Common myeloid progenitor, CD34-positive (primary cell): ENCODE measurements at places on chromosomes 16 and 17.

- no peak for DNase-seq
These were observed 17.2 kb downstream of the CHCT1 start for GRCh38 chr17:60439501-60439900.

- DNase-seq = no peak
These were observed 139.6 kb downstream of the CDK5R1 start for GRCh38 chr17:32626379-32626791.

- DNase-seq = no peak
These were observed 1.4 kb downstream of the KRTAP2-4 start for GRCh38 chr17:41064301-41064700.

DNA sequence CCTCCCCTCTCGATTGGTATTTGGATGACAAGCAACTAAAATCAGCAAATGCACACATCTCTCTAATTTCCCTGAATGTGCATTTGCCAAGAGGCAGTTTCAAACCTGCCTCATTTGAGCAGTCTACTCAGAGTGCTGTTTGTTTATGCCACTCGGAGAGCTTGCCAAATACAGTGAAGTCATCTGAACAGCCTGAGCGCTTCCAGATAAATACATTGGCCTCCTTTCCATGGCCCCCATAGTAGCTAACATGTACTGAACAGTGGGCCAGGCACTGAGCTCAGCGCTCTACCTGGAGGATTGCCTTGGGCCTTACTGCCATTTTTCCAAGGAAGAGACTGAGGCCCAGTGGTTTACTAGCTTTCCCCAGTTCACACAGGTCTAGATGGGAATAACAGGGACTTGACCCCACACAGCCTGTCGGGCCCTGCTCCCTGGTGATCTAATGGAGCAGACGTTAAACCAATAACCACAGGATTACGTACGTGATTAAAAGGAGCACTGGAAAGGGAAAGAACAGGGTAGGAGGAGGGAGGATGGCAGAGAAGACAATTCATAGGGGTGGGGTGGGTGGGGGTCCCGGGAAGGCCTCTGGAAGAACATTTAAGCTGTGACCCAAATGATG lies 18.7 kb upstream of the ANKRD40CL start:
- no peak for DNase-seq

- DNase-seq = peak; percentile 71
These were observed 76.9 kb downstream of the TEX14 start for GRCh38 chr17:58614859-58615459.

- no peak for DNase-seq
These were observed at the start of gene KRT15 for GRCh38 chr17:41518789-41519449. TSS of gene KRT15 (minus strand) at chr17:41518890. CDS start at chr17:41518827, 63 bp downstream.

DNA sequence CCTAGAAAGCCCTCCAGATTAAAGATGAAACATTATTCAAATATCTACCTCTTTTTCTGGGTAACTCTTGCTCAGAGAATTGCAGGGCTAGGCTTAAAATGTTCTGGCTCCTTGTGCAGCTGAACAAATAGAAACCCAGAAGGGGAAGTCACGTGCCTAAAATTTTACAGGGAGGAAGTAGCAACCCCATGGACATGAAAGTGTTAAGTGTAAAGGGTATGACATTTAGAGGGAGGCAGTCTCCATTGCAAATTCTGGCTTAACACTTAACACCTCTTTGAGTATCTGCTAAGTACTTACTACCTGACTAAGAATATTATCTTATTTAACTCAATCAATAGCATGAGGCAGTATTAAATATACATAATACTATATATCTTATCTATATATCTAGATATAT lies 376.1 kb upstream of the ERCC4 start:
- DNase-seq = no peak
